ENCODE measurements at places on chromosomes 3 and 15. TPM values are rescaled to one million over a fixed set of nuclear protein-coding genes. Genes with fewer than 3 reads are reported as not detected.

TOP2B gene
- 95.5 TPM for total RNA-seq

GPR149 gene
- not detected for total RNA-seq

ADAMTS17 gene
- total RNA-seq, result 0.33 TPM

CPLX3 gene
- not detected for total RNA-seq

TTLL13 gene
- 0.09 TPM for total RNA-seq

CCDC39 gene
- total RNA-seq, result 0.34 TPM

PPP2R3A gene
- 7.3 TPM for total RNA-seq

DNA sequence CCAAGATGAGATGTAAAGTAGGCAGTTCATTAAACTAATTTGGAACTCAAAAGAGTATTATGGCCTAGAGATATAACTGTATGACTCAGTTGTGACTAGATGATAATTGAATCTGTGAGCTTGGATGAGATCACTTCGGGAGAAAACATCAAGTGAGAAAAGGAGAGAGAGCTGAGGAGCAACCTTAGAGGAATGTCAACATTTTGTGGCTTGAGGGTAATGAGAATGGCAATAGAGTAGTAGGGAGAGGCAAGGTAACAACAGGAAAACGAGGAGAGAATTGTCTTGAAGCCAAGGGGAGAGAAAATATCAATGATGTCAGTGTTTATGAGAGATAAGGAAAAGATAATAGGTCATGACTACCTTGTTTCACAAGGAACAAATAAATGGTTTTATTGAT is 580.2 kb downstream of the NLGN1 start:
- no peak for DNase-seq

- no peak for DNase-seq
Measured at GRCh38 chr3:157913741-157914150, 192.5 kb downstream of the SHOX2 start.

- peak; percentile 27 for DNase-seq
Measured at GRCh38 chr3:98788651-98789050, 25.5 kb downstream of the ST3GAL6 start.

DNA sequence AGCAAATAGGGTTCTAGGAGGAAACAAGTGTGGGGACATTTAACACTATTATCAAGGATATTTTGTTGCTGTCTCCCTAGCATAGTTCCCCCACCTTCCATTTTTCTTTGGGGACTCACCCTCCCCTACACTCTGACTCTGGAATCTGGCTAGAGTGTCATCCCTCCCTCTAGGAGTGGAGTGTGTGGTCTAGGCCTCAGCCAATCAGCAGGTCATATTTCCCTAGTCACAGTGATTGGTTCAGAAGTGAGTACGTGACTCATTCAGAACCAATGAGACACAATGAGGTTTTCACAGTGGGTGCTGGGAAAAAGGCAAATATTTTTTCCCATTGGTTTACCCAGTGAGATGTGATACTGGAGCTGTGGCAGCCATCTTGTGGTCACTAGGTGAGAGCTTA is 234.4 kb downstream of the SHQ1 start:
- DNase-seq, result no peak

- no peak for DNase-seq
Measured at GRCh38 chr3:140904521-140904920, 37.1 kb upstream of the SLC25A36 start.

DNA sequence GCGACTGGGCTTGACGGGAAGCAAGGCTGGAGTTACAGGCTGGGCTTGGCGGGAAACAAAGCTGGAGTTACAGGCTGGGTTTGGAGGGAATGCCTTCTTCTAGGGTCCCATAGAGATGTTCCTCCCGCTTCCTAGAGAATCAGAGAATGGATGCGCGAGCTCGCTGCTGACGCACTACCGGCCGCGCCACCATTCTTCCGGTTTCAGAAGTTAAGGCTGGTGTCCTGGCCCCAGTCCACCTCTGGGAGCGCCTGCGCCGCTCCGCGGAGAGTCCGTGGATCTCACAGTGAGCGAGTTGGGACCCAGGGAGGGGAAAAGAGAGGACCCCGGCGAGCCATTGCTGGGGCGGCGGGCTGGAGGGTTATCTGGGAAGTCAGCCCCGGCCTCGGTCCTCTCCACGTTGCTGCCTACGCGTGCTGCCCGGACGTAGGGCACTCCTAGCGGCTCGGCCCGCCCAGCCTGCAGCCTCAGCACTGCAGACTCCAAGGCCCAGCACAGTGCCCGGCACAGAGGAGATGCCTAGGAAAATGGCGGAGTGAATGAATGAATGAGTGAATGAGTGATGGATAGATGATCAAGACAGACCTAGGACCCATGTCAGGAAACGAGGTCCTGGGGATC is at the start of gene ZNF502:
TSS of gene ZNF502 (plus strand) at position 206 of the 621 bp plus-strand sequence. CDS start 7,602 bp downstream, outside the sequence.
- DNase-seq, result peak; percentile 92

- no peak for DNase-seq
Measured at GRCh38 chr15:34654625-34655024, 71.2 kb upstream of the GOLGA8B start.

DNA sequence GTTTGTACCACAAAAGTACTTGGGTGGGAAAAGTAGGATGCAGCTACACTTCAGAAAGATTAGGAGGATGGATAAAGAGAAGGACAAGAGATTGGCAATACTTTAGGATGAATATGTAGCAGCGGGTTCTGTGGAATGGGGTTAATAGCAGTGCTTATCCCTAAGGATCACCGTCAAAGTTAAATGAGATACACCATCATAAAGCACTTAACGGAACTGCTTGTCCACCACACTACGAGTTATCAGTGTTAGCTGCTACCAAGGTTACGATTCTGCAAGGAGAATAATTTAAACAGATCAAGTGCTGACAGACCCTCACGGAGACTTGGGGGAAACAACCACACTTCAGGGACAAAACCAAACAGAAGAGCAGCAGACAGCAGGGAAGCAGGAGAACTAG is 963 bp downstream of the SHQ1 start:
- peak; percentile 19 for DNase-seq

GRCh38 chr3:17686613-17687012 is 55.8 kb downstream of the TBC1D5 start:
- peak; percentile 31 for DNase-seq

- DNase-seq, result peak; percentile 73
Measured at GRCh38 chr3:31166249-31166885, 271.9 kb upstream of the GADL1 start.

DNA sequence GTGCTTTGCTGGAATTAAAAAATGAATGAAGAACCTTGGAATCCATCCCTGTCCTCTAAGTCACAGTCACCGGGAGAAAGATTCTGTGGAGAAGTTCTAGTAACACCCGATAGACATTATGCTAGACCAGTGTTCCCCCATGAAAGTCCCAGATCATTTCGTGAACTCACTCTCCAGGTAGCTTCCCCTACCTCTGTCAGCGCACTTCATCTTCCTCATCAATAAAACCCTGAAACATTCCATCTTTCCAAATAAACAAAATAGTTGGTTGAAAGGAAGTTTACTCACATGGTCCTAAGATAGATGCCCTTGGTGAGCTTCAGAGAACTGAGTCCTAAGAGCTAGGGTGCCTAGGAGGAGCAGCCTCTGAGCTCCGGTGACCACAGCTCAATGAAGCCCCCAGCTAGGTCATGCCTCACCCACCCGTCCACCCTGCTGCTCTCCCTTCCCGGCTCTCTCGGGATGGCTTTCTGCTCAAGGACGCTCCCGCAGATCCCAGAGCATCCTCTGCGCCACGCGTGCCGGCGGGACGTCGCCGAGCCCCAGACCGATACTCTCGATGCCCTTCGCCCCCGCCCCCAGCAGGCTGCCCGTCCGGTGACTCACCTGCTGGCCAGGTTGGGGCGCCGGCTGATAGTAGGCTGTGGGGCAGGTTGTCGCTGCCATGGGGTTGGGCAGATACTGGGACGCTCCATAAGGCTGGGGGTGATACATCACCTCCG is 776 bp downstream of the VGLL3 start:
- no peak for DNase-seq

DNA sequence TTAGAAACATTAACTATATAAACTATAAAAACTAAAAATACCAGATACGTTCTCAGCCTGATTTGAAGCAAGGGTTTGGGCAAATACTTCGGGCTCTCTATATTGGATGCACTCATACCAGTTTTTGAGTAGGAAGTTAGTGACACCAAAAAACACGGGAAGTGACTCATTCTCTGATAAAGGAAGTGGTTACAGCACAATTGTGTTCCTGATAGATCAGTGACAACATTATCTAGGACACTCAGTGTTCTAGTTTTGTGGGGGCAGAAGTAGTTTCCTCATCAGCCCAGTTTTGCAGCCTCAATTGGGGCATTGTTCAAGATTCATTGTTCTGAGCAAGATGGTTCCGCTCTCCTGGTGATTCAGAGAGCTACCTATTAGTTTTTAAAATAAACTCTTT is 469.6 kb upstream of the DPPA4 start:
- peak; percentile 27 for DNase-seq

- DNase-seq, result no peak
Measured at GRCh38 chr3:41682996-41683395, 278.9 kb downstream of the ULK4 start.

DNA sequence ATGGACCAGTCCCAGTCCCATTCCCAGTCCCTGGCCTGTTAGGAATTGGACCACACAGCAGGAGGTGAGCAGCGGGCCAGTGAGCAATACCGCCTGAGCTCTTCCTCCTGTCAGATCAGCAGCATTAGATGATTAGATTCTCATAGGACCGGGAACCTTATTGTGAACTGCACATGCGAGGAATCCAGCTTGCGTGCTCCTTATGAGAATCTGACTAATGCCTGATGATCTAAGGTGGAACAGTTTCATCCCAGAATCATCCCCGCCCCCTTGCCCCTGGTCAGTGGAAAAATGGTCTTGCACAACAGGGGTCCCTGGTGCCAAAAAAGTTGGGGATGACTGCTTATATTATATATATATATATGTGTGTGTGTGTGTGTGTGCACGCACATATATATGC is 63.1 kb downstream of the IFT57 start:
- no peak for DNase-seq

- DNase-seq, result peak; percentile 86
Measured at GRCh38 chr15:89760303-89761008, 9.4 kb upstream of the MESP1 start.

DNA sequence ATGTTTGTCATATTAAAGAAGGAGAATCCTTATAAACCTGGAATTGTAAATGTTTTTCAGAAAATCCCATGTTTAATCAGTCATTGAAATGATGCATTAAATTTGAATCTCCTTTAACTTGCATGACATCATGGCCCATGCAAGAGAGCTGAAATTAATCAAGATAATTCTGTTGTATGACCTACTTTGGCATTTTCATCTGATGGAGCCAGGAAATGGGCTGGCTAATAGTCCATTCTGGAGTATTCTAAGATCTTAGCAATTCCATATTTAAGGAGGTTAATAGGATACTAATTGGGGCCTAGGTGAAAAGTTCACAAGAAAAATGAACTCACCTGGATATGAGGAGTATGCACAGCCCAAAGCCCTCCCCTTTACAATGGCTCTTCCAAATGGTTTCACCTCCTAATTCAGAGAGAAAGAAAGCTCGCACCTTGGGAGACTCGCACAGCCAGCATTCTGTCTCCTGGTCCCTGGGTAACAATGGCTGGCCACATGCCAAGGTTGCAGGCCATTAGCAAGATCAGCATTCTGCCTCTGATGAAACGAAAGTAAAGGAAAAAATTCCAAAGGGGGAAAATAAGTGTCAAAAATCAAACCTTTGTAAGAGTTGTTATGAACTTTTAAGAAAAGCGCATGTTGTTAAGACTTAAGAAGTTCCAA is 786.4 kb downstream of the MCTP2 start:
- peak; percentile 96 for DNase-seq

GRCh38 chr15:40320931-40321371 is 2.5 kb upstream of the INAFM2 start:
- DNase-seq, result peak; percentile 75

DNA sequence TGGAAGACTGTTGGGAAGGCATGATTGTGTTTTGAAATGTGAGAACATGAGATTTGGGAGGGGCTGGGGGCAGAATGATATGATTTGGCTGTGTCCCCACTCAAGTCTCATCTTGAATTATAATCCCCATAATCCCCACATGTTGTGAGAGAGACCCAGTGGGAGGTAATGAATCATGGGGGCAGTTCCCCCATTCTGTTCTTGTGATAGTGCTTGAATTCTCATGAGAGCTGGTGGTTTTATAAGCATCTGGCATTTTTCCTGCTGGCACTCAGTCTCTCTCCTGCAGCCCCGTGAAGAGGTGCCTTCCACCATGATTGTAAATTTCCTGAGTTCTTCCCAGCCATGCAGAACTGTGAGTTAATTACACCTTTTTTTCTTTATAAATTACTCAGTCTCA is 430.5 kb downstream of the OTOL1 start:
- no peak for DNase-seq

DNA sequence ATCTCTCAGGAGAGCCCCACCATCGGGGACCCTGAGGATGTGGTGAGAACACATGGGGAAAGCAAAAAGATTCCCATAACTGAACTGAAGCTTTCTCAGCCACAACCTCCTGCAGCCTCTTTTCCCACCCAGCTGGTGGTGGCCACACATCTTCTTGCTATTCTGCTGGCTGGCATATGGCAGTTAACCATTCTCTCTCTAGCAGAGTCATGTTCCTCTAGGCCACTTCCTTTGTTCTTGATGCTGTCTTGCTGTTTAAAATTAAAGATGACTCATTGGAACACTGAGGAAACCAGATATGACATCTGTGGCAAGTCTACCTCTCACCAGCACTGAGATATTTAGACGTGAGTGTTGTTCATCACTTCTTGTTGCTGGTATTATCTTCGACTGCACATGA is 180.3 kb upstream of the ROBO2 start:
- DNase-seq, result no peak

DNA sequence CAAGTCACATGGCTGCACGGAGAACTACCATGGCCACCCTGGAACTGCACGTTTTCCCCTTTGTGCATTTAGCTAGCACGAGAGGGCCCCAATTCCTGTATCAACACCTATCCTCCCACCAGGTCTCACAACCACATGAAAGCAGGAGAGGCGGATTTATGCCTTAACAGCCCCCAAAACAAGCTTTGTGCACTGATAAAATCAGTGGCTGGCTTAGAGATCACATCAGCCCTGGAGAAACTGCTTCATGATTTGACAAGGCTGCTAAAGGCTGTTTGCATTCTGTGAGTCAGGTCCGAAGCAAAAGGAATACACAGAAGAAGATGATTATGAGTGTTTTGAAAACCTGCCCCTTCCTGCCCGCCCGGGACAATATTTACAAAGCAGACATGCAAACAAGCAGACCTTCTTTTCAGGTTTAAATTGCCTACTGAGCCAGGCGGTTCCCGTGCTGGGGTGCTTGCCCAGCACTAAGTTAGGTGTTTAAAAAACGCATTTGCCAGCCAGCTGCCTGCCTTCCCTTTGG is 25.9 kb downstream of the CEMIP start:
- no peak for DNase-seq

GRCh38 chr3:197349368-197349767 is 51.0 kb upstream of the DLG1 start:
- DNase-seq, result no peak

DNA sequence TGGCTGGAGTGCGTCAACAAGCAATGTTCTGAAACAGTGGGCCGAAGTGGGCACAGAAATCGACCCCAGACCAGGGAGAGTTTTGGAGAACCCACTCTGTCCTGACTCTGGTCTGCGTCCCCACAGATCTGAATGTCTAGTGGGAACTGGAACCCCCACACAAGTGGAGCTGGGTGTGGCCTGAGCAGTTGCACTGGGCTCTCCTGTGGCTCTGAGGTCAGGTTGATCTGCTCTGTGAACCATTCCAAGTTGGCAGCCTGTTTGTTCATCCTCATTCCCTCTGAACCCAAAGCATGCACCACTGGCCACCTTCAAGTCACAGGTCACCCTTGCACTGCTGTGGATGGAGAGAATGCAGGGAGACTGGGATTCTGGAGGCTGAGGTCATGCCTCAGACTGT is 60.5 kb downstream of the STARD5 start:
- DNase-seq, result no peak

GRCh38 chr15:58330741-58331559 is 100.8 kb upstream of the LIPC start:
- DNase-seq, result no peak

Measured in dermis blood vessel endothelial cell (primary cell).